ENCODE measurements at places on chromosomes 5 and 9. TPM values are rescaled to one million over a fixed set of nuclear protein-coding genes. Genes with fewer than 3 reads are reported as not detected.

GRCh38 chr9:78026416-78026815, 5.2 kb downstream of the GNAQ start:
- DNase-seq, result no peak

DNA sequence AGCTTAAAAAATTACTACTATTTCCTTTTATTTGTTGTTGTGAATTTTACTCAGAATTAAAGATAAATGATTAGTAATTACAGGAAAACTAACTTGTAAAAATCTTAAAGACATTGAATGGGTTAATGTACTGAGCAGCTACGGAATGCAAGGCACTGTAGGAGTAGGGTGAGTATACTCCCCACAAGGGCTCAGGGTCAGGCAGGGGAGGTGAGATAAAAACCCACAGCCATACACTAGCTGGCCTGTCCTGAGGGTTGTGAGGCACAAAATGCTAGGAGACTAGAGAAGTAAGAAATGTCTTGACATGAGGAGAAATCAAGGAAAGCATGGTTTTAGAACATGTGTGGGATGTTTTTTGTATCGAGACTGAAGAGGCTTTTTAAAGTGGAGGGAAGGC, 13.4 kb downstream of the ZBED3 start:
- no peak for DNase-seq

DNA sequence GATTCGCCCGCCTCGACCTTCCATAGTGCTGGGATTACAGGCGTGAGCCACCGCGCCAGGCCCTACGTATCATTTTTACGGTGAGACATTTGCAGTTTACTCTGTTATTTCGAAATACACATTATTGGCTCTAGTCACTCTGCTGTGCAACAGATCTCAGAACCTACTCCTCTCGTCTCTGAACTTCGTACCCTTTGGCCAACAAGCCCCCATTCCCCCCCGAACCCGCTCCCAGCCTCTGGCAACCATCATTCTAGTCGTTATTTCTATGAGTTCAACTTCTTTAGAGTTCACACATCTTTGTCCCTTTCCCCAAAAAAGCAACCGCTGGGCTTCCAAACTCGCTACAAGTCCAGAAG, 735 bp downstream of the PTGR1 start:
- no peak for DNase-seq

The ENHO gene
- 12.2 TPM for total RNA-seq

The ACSL6 gene
- total RNA-seq, result 2.4 TPM

GRCh38 chr9:133585481-133586351, 23.5 kb downstream of the FAM163B start:
- DNase-seq, result no peak

GRCh38 chr5:13439430-13439829, 505.1 kb downstream of the DNAH5 start:
- DNase-seq, result no peak

DNA sequence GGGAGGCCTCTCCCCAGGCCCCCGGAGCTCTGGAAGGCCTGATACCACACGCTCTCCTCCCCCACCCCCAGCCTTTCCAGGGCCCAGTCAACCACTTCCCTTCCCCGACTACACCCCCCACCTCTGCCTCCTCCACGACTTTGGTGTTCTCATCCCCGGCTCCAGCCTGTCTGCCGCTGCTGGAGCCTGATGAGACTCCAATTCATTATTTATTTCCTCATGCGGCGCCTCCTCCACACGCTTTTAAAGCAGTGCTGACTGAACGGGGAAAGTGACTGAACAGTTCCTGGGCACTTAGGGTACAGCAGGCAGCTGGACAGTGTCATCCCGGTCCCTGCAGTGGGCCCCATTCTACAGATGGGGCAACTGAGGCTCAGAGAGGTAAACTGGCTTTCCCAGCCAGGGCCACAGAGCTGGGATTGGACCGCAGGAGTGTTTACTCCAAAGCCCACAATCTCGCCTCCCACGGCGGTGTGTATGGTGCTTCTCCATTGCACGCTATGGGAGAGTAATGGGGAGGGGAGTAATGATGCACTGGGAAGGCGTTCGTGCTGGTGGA, 15.9 kb upstream of the RPL26L1 start:
- no peak for DNase-seq

The IL4 gene
- not detected for total RNA-seq

DNA sequence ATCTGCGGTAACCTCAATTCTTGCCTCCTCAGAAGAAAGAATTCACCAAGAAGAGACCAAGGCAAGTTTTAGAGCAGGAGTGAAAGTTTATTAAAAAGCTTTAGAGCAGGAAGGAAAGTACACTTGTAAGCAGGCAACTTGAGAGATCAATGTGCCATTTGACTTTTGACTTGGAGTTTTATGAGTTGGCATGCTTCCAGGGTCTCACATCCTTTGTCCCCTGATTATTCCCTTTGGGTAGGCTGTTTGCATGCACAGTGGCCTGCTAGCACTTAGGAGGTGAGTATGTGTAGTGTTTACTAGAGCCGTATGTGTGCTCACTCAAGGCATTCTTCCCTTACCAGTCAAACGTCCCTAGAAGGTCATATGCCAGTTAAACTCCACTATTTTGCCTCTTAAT, 111.0 kb upstream of the RAI14 start:
- no peak for DNase-seq

GRCh38 chr9:120344230-120344629, 235.7 kb downstream of the CDK5RAP2 start:
- no peak for DNase-seq

GRCh38 chr5:56052735-56053134, 58.0 kb upstream of the IL6ST start:
- no peak for DNase-seq

- no peak for DNase-seq
These were observed 250.4 kb upstream of the PCSK5 start for GRCh38 chr9:75639971-75640610.

DNA sequence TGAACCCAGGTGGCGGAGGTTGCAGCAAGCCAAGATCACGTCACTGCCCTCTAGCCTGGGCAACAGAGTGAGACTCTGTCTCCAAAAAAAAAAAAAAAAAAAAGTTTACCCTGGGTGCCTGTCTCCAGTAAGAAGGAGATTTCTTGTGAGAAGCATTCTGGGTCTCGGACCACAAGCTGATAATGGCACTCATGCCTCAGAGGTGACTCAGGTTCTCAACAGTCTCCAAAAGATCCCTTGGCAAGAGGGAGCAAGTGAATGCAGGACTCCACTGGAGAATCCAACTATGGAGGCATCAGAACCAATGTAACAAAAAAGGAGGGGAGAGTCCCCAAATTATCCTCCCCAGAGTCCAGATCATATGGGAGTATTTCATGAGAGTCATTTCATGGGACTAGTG, 106.0 kb upstream of the LRRTM2 start:
- no peak for DNase-seq

- DNase-seq, result no peak
These were observed 657.9 kb downstream of the TLR4 start for GRCh38 chr9:118362123-118362522.

DNA sequence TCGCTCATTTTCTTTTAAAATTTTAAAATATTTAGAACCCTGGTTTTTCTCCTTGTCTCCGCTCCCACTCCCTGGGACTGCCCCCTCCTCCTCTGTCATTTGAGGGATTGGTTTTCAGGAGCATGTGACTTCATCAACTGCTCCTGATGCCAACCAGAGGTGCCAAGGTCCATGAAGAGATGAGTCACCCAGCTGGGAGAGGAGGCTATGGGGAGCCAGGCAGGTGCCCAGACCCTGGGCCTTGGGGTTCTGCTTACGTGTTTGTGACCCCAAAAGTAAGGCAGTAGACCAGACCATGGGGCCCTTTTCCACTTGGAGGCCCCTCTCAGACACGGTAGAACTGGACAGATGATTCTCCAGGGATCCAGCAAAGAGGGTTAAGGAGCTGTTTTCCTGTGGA, 167.0 kb downstream of the FGF18 start:
- DNase-seq, result no peak
